ENCODE measurements at places on chromosomes 6 and 20.

GRCh38 chr20:8757146-8757545 is 311.7 kb upstream of the PLCB4 start:
- peak; percentile 71 for DNase-seq

DNA sequence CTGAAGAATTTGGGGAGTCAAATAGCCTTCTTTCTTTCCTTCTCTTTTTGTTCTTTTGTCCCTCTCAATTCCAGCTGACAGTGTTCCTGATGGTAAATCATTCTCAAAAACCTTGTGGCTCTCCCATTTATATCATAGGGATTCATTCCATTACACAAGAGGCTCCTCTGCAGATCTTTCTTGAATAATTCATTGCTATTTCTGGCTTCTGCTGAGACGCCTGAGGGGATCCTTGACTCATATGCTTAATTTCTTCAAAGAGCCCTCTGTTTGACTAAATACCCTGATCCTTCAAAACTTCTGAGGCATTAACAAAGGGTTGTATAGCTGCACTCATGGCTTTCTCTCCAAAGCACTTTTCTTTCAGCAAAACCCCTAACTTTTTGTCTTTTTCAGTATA is 289.3 kb downstream of the FARS2 start:
- no peak for DNase-seq

DNA sequence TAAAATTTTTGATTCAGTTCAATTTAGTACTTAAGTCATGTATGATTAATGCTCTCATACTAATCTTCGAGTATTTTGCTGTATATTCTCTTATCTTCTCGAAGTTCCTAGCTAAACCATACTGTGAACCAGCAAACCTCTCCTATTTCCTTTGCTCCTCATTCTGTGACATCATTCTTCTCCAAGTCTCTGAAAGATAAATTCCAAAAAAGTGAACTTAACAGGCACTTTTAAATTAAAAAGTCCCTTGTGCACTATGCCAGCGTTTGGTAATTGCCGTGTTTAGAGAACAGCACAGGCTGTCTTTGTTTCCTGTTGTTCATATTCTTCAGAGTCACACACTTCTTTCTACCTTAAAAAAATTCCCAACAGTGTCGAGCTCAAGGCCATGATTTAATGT is 188.4 kb upstream of the PHACTR1 start:
- DNase-seq, result no peak

DNA sequence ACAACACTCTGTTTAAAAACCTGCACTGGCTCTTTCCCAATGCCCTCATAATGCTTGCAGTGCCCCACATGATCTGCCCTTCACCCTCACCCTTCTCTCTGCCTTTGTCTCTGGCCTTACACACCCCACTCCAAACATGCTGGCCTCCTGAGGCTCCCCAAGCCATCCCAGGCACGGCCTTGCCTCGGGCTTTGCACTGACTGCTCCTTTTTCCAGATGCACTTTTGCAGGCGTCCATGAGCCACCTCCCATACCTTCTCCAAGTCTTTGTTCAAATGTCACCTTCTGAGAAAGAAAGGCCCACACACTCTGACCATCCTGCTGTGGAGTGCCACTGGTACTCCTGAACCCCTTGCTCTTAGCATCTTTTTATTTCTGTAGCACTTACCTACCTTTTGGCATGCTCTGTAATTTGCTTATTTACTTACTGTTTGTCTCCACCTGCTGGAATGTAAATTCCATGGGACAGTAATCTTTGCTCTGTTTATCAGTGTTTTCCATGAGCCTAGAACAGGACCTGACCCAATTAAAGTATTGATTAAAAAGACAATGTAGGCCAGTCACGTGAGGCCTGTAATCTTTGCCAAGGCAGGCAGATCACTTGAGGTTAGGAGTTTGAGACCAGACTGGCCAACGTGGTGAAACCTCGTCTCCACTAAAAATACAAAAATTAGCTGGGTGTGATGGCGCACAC is 30.7 kb downstream of the GFRA4 start:
- no peak for DNase-seq

DNA sequence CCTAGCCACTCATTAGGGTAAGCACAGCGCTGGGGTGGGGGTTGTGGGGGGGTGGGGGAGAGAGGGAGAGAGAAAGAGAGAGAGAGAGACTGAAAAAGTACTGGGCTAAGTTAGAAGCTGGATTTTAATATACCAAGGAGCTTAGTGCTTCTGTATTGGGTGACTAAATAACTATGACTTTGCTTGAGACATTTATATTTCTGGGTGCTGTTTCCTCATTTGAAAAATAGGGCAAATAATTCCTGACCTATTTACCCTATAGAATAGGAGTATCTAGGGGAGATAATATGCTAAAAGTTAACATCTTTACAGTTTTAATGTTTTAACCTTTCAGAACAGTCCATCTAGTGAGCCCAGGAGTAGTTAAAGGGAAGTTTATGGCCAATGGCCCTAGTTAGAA is 7.7 kb downstream of the NKAIN2 start:
- DNase-seq, result no peak

DNA sequence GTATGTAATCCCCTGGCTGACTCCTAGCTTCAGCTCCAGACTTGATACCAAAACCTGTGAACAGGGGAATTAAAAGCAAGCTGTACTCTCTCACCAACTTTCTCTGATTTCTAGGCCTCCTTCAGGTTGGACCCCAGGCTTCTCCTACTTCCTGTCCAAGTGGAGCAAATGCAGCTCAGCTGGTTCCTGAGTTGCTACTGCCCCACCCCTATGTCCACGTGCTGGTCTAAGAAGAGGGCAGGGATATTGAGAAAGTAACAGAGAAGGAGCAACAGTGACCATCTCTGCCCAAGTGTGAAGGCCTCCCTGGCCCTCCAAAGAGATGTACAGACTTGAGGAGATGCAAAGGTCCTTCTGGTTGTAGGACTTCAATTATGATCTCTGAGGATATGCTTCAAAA is 188.3 kb upstream of the MCHR2 start:
- DNase-seq, result no peak

GRCh38 chr6:151445482-151445881 is 6.4 kb downstream of the RMND1 start:
- peak; percentile 93 for DNase-seq

DNA sequence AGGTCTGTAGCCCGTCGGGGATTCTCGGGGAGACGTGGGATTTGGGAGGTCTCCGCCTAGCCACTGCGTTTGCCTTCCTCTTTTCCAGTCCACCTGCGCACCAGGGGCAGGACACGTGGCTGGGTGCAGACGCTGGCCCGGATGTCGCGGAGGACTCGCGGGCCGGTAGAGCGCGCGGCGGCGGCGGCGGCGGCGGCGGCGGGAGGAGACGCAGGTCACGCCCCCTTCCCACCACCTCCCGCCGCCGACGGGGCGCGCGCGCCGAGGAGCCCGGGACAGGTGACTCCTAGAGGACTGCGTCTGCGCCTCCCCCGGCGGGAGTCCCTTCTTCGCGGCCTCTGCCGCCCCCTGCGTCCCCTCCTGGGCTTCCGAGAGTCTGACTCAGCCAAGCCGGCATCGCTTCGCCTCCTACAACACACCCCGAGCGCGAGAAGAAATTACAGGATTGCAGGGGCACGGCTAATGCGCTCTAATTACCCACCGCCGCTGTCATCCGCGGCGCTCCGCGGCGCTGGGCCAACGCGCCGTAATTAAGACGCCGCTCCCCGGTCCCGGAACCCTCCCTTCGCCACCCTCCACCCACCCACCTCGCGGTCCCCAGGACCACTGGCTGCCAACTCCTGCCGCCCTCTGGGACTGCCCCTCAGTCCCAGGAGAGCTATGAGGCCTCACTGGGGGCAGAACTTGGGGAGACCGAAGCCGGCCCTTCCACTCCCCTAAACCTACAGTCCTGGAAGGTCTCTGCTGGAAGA is 124.5 kb downstream of the MRPL14 start:
- peak; percentile 54 for DNase-seq

DNA sequence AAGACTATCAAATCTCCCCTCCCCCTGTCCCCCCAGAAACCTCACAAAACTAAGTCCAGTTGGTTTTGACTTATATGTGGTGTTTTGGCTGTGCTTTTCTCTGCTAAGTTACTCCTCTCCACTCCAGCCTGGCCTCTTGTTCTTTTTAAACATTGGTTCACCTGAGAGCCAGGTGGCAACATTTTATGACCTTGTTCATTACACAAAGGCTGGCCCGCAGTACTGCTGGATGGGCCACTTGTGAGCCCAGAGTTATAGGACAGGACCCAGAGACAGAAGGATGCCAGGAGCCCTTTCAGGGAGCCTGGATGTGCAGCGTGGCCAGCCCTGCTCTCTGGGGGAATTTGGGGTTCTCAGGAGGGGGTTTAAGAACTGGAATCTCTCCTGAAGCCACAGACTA is 90.0 kb downstream of the RAMACL start:
- DNase-seq, result no peak

DNA sequence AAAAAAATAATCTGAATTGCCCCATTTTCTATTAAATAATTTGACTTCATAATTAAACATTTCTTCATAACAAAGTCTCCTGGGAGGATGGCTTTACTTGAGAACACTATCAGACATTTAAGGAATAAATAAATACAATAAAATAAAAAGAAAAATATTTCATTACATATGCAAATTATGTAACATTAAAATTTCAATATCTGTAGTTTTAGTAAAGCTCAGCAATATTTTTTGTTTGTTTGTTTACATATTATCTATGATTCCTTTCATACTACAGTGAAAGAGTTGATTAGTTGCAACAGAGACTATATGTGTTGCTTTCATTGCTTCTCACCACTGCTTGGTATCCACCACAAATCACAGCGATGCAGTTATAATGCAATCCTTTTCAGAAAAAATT is 474.9 kb upstream of the GJE1 start:
- DNase-seq, result no peak

GRCh38 chr6:113574147-113574546 is 283.0 kb upstream of the MARCKS start:
- DNase-seq, result no peak

GRCh38 chr20:35629427-35630145 is 14.0 kb downstream of the SPAG4 start:
- DNase-seq, result no peak

DNA sequence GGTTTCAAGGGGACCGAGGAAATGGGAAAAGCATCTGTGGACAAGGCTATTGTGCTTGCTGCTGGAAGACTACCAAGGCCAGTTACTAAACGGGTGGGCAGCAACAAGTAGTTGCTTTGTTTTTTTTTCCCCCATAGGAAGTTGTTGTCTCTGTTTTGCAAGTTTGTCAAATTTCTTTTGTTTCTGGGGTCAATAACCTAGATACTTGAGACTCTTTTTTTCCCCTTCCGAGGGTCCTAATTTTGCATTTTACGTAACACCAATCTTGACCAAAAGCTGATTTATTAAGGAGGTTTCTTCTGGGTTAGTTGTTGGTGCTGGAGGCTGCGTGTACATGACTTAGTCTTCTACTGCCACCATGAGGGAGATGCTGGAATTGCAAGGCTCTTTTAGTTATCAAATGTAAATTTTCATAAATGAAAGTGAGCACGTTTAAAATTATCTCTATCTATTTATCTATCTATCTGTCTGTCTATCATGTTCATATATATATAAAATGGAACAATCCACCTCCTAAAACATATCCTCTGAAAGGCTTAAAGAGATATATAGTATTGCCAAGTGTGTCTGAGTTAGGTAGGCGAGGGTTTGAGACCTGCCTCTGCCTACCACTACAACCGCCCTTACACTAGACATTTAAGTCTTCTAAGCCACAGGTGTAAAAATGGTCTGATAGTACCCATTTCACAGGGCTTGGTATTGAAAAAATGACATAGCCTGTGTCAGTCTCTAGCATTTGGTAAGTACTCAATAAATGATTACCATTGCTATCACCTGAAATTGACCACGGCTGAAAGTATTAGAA is 60.2 kb downstream of the GCLC start:
- DNase-seq, result peak; percentile 78

GRCh38 chr6:144065213-144065660 is 30.1 kb downstream of the SF3B5 start:
- DNase-seq, result no peak

- no peak for DNase-seq
Observed at GRCh38 chr20:43323592-43323991, 133.9 kb upstream of the PTPRT start.

GRCh38 chr6:38542031-38542430 is 97.7 kb downstream of the BTBD9 start:
- peak; percentile 27 for DNase-seq

DNA sequence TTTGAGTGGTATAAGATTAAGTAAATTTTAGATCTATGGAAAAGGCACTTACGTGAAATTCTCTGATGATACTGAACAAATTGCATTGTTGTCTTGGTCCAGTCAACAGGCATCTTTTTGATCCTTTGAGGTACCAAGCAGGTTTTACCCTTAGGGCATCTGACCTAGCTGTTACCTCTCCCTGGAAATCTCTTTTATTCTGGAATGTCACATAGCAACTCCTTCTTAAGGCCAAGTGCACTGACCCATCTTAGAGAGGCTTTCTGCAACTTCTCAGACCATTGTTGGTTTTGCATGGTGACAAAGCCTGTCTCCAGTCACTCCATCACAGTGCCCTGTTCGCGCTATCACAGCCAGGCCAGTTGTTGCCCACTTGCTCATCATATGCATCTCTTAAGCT is 42.0 kb downstream of the TPD52L1 start:
- no peak for DNase-seq

- DNase-seq, result no peak
Observed at GRCh38 chr6:167266830-167267555, 24.1 kb upstream of the UNC93A start.

GRCh38 chr6:92485487-92485886 is 933.9 kb downstream of the EPHA7 start:
- DNase-seq, result no peak

DNA sequence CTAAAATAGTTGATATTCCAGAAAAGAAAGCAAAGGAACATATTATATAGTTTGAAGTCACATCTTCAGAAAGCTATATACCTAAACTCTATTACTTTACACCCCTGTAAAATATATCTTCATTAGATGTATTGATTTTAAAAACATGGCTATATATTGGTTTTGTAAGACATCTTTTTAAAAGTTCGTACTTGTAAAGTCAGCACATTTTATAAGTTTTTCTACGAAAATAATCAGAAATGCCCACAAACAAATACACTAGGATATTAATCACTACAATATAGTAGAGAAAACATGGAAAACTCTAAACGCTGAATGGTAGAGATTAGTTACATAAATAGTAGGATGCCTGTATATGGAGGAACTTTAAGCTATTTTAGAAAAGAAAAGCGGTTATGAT is 52.9 kb downstream of the RNF217 start:
- DNase-seq, result no peak

- no peak for DNase-seq
Observed at GRCh38 chr20:56953048-56953586, 313.3 kb downstream of the BMP7 start.

DNA sequence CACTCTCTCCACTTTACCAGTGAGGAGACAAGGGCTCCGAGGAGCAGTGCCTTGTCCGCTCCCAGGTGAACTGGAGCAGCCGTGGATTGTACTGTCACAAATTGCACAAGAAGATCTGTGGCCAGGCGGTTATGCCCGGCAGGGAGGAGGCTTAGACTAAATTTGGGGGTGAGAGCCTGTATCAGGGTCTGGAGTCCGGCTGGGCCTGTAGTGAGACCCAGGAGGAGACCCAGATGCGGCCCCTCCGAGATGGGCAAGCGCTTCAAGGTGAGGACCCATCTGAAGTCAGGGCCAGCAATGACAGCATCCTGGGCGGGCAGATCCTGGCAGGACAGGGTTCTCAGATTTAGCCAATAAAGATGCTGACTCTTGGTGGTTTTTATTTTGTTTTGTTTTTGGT is 27.6 kb downstream of the BANF2 start:
- no peak for DNase-seq

GRCh38 chr20:8132484-8133309 is 631 bp downstream of the PLCB1 start:
- DNase-seq, result no peak
